Stimulated activated CD4-positive, alpha-beta T cell treated with anti-CD3 and anti-CD28 coated beads, Interleukin-1b, Interleukin-23, amount 100 ng/mL, for 48 hours (primary cell): ENCODE measurements at places on chromosomes 2 and 18.

DNA sequence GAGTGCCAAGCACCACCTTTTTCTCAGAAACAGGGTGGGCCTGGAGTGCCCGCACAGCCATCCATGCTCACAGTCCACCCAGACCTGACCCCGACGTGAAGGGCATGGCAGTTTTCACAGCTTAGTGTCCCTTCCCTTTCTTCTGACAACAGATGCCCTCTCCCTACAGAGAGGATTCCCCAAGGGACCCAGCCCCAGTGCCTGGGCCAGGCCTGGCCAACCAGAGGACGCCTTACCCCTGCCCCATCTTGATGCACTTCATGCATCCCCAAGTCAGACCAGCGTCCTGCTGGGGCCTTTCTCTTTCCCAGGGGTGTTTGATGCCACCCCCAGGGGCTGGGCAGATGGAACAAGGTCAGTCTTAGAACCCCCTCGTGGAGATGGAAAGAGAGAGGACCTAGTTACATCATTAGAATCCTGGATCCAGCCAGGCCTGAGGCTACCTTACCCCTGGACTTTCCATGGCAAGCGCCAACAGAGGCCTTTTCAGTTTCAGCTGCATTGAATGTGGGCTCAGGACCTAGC, 3.8 kb downstream of the ANKMY1 start:
- DNase-seq, result no peak

- DNase-seq, result no peak
Measured at GRCh38 chr2:240506406-240507059, 51.3 kb downstream of the ANKMY1 start.

DNA sequence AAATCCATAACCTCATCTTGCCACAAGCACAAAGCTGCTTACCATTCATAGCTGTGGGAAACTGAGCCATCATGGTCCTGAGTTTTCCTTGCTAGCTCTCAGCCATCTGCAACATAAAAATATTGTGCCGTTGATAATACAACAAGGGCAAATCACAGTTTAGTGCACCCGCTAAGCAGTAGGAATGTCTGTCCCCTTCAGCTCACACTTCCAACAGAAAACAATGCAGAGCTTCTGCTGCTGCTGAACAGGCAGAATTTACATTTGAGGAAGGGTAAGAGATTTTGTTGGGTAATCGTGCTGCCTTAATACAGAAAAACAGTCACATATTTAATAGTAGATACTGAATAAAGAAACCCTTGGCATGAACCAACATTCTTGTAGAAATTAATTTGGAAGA, 32.3 kb downstream of the ITSN2 start:
- no peak for DNase-seq

GRCh38 chr2:166068981-166069380, 58.8 kb downstream of the SCN1A start:
- no peak for DNase-seq

DNA sequence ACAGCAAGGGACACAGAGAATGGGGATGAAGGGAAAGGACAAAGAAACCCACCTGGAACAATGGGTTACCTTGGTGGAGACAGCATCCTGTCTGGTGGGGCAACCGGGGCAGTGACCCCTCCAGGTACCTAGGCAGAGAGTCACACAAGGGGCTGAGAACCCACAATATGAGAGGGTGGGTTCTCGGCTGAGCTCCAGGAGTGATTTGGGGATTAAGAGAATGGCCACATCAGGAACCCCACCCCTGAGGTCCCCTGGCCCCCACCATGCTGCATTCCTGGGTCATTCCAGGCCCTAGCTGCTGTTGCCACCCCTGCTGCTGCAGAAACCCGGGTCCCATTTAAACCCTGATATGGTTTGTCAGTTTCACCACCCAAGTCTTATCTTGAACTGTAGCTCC, 172.3 kb downstream of the RTP5 start:
- DNase-seq, result no peak

GRCh38 chr2:105800036-105800713, 55.5 kb downstream of the NCK2 start:
- DNase-seq, result no peak

DNA sequence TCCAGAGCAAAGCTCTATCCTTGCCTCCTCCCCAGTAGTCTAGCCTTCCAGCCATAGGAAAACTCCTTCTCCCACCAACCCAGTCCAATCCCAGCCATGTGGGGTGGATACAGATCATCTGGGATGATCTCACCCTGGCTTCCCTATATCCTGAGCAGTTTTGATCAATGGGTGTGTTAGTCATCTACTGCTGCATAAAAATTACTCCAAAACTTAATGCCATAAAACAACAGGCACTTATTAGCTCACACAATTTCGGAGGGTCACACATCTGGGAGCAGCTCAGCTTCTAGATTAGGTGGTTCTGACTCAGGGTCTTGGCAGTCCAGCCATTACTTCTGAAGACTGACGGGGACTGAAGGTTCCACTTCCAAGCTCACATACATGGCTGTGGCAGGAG, 190.4 kb downstream of the SPP2 start:
- no peak for DNase-seq

DNA sequence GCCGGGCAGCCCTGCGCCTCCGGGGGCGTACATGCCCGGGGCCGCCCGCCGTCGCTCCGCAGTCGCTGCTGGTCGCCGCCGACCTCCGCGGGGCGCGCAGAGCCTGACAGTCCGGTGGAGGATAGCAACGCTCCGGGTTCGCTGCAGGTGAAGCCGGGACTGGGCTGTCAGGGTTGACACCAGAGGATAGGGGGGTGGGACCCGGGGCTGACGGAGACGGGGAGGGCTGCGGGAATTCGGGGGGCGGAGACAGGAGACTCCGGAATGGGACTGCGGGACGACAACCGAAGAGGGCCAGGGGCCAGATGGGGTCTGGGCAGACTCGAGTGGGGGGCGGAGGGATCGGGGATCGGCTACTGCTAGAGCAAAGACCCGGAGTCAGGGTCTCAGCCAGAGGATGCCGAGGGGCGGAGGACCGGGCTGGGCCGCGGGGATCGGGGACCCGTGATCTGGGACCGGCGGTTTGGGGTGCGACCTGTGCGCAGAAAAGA, 403 bp downstream of the TMEM127 start:
- no peak for DNase-seq

DNA sequence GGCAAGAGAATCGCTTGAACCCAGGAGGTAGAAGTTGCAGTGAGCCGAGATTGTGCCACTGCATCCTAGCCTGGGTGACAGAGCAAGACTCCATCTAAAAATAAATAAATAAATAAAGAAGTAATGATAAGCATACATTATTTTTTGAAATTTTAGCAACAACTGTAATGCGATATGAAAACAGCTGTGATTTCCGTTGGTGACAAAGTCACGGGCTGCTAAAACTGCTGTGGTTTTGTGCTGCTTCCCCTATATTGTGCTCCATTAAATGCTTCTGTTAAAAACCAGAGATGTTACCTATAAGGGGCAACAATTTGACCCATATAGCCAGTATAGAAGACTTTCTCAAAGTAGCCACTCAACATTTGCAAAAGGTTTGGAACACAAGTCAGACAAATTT, 8.3 kb downstream of the TRIM54 start:
- DNase-seq, result no peak

DNA sequence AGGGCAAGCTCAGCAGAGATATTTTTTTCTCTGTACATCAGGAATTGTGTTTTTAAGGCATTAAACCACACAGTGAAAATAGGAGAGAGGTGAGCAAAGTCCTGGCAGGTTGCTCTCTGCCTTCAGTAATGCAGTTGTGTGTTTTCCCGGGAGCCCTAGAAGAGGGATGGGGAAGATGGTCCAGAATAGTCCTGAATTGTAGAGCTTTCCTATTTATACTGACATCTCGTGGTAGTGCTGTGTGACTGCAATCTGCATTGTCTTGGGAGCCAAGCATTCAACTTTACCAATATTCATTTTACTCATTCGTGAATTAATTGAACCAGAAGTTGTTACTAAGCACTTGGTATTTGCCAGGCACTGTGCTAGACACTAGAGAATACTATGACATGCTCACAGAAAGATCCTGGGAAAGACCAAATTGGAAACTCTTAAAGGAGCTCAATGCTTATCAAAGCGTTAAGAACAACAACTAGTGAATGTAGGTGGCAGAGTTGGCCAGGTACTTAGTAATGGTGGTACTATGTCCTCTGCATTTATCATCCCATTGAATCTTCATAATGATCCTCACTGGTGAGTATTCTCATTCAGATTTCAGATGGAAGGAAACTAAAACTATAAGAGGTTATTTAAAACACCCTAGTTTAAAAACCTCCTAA, 214.6 kb downstream of the TRIB2 start:
- no peak for DNase-seq

DNA sequence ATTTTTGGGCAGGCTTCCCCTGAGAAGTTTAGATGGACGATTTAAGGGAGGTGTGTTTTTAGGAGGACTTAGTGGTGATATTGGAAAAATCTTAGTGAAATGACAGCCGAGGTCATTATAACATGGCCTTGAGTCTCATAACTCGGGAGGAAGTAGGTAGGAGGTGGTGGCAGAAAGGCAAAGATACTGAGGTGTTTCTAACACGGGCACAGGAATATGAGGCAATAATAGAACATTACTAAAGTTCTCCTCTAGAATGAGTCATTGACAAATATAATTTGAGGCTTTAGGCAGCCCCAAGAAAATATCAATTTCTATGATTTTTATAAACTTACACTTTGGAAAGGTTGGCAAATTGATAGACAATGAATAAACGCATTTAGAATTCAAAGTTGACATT, 146.1 kb upstream of the ZEB2 start:
- DNase-seq, result no peak

DNA sequence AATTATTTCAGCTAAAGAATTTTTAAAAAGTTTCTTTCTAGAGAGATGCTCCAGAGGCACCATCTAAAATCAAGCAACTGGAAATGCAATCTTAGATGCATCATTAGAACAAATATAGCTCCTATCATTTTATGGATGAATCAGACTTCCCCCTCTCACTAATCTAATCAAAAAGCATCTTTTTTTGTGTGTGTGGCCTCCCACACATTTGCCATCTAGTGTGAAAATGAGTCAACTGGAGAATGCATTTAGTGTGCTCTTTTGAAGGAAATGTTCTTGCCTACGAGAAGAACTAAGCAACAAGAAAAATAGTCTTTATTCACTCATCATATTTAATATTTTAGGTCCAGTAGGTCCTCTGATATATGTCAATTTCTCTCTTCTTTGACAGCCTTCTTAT, 39.5 kb upstream of the FIGN start:
- no peak for DNase-seq

GRCh38 chr2:190093793-190094192, 31.3 kb upstream of the MSTN start:
- DNase-seq, result no peak

DNA sequence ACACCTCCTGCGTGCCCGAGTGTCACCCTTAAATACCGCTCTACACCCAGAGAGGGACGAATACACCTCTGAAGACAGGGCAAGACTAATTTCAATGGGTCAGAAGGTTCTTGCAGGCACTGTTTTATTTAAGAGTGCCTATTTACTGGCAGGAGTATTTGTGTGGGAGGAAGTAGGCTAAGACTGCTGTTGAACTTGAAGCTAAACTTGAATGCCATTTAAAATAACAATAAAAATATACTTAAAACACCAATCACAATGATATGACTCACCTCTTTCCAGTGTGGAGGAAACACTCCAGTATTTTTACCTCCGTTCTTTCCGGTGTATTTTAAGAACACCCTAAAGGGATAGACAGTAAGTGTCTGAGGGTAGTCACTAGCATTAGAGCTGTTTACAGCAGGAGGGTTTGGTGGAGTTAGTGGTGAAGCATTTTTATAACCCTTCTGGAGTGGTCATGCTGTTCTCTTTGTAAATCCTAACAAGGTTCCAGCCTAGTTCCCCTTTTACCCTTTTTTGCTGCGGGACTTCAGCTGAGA, 9.6 kb upstream of the HOXD1 start:
- DNase-seq, result no peak
